ENCODE measurements at places on chromosomes 2 and 18.
A peak's percentile ranks its signal among the peaks of the same experiment; 100 is the strongest.

DNA sequence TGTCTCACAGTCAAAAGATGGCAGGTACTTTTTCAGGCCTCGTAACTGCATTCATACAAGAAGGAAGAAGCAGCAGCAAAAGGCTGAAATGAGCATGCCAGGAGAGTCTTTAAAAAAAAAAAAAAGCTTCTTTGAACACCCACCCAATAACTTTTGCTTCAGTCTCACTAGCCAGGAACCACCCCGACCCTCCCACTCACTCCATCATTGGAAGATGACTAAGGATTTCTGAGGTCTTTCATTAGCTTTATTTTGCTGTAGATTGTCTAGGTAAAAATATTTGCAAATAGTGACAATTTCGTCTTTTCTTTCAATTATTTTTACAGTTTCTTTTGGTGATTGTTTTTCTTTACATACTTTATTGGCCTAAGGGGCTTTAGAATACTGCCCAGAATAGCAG, 37.9 kb downstream of the RBBP8 start:
- H3K27ac ChIP-seq = no peak overlapping the region
- no peaks in the 10 kb centered on the region for H3K4me1 ChIP-seq
- no peak overlapping the region for H3K4me3 ChIP-seq

DNA sequence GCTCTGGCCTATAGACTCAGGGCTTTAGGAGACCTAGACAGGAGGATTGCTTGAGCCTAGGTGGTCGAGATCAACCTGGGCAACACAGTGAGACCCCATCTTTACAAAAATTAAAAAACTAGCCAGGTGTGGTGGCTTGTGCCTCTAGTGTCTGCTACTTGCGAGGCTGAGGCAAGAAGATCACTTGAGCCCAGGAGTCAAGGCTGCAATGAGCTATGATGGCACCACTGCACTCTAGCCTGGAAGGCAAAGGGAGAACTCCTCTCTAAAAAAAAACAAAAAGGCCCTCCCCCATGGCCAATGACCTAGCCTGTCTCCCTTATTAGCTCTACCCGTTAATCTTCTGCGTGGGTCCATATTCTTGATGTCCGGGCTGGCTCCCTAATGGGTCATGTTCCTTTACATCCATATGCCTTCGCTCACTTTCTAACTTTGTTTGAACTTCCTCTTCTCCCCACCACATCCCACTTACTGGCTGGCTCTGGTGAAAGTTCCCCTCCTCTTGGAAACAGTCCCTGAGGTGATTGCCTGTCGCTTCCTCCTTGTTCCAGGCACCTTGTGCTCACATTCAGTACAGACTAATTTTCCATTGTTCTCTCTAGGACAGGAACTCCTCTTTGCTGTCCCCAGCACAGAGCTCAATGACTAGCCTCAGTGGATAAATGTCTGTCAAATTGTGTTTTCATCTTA, 103.0 kb downstream of the AFF3 start:
- H3K27ac ChIP-seq = no peak overlapping the region
- H3K27me3 ChIP-seq = no peaks in the 10 kb centered on the region
- no peaks in the 10 kb centered on the region for H3K4me1 ChIP-seq
- no peak overlapping the region for H3K4me3 ChIP-seq
- no peaks in the 10 kb centered on the region for H3K36me3 ChIP-seq

DNA sequence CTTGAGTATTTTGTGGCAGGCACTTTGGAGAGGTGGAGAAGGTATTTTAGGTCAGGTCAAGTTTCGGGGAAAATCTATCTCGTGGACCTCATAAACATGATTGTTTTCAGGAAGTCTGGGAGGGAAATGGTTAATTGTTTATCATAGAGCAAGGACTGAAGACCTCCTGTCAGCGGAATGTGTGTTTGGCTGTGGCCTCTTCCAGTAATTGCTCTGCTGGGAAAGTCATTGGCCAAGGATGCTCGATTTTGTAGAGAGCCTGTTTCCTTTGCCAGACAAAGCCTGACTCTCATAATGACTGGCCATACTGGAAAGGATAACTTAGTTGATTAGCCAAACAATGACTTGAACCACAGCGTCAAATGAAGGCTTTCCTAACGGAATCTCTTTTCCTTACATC, 30.0 kb downstream of the IL1R2 start:
- peak; percentile 47 for ATAC-seq
- H3K27me3 ChIP-seq = no peaks in the 10 kb centered on the region
- H3K27ac ChIP-seq = no peak overlapping the region

DNA sequence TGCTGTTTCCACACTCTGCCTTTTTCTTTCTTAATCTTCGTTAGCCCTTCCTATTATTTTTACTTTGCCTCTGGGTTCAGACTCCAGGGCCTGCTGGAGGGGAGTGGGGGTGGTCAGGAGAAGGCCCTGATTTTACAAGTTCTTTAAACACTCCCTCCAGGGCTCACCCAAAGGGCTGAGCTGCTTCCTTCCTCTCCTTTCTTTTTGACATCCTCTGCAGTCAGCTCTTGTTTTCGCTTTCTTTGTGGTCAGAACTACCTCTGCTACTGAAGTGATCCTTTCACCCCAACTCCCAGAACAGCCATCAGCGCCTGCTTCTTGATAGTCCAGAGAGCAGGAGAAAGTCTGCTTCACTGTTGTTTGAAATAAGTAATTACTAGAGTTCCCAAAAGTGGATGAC, 925.7 kb downstream of the EPHA4 start:
- no peaks in the 10 kb centered on the region for H3K36me3 ChIP-seq
- H3K4me1 ChIP-seq = no peaks in the 10 kb centered on the region
- ATAC-seq = no peak
- H3K27ac ChIP-seq = no peak overlapping the region
- no peak overlapping the region for H3K4me3 ChIP-seq
- no peaks in the 10 kb centered on the region for H3K27me3 ChIP-seq

DNA sequence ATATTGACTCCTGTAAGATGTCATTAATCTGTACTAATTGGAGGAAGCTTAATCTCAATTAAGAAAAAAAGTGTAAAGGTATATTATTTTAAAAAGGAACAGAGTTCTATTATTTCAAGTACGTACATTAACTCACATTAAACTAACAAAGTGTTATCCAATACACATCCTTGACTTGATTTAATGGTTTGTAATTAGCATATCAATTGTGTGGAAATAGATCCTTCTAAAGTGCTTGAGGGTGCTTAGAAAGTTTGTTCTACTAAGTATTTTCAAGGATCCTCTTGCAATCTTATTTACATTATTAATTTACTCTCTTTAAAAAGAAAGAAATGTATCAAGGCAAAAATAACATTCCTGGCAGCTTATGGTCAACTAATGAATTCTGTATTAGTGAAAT, 720.3 kb downstream of the KCNJ3 start:
- H3K4me1 ChIP-seq = no peaks in the 10 kb centered on the region
- H3K4me3 ChIP-seq = no peak overlapping the region
- no peaks in the 10 kb centered on the region for H3K36me3 ChIP-seq
- no peak for ATAC-seq

GRCh38 chr18:4544142-4544541, 89.0 kb upstream of the DLGAP1 start:
- H3K27ac ChIP-seq = no peak overlapping the region
- H3K4me1 ChIP-seq = no peaks in the 10 kb centered on the region
- no peaks in the 10 kb centered on the region for H3K27me3 ChIP-seq
- no peak for ATAC-seq
- no peaks in the 10 kb centered on the region for H3K36me3 ChIP-seq

- no peak overlapping the region for H3K4me3 ChIP-seq
- no peaks in the 10 kb centered on the region for H3K36me3 ChIP-seq
- ATAC-seq = no peak
- peak overlapping the region; percentile 18 for H3K27ac ChIP-seq
Observed at GRCh38 chr18:67417864-67418523, 98.5 kb downstream of the DSEL start.

DNA sequence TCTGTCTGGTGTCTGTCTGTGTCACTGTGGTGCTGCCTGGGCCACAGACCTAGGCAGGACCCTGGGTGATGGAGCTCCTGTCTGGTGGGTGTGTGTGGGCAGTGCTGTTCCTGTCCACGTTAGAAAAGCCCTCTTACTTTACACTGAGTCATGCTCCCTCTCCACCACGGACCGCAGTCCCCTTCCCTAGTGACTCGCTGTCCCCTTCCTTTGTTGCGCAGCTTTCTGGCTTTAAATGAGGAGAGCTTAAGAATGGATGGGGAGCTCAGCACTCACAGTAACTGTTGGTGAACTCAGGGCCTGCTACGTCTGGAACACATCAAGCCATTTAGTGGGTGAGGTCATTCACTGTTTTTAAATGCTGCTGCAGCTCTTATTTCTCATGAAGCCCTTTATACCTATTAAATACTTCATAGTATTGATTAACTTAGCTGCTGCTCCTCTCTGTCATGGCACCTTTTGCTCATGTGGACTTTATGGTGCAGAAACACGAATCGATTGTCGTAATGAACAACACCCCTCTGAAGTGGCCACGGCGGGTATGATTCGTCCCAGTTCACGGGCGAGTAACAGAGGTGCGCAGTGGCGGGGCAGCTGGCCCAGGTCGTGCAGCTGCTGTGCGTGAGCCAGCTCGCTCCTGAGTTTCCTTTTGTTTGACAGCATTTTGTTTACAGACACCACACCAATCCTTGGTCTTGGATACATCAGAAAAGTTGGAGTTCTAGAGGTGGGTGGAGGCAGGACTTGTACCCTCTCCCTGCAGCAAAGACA, 100.4 kb downstream of the LDLRAD4 start:
- no peaks in the 10 kb centered on the region for H3K27me3 ChIP-seq
- H3K27ac ChIP-seq = peak overlapping the region; percentile 58
- ATAC-seq = peak; percentile 34
- H3K36me3 ChIP-seq = peaks cover 8% of the 10 kb centered on the region
- H3K4me3 ChIP-seq = no peak overlapping the region

GRCh38 chr18:44900627-44901026, 219.9 kb downstream of the SETBP1 start:
- no peak for ATAC-seq
- H3K4me3 ChIP-seq = no peak overlapping the region
- no peaks in the 10 kb centered on the region for H3K27me3 ChIP-seq
- no peak overlapping the region for H3K27ac ChIP-seq

GRCh38 chr2:236712304-236712703, 142.7 kb downstream of the ACKR3 start:
- no peak overlapping the region for H3K4me3 ChIP-seq
- peaks cover 3% of the 10 kb centered on the region for H3K4me1 ChIP-seq
- no peak for ATAC-seq
- peak overlapping the region; percentile 14 for H3K27ac ChIP-seq
- no peaks in the 10 kb centered on the region for H3K36me3 ChIP-seq

GRCh38 chr2:218262631-218263586, 2.1 kb downstream of the GPBAR1 start:
- H3K27ac ChIP-seq = no peak overlapping the region
- H3K27me3 ChIP-seq = no peaks in the 10 kb centered on the region
- H3K4me1 ChIP-seq = no peaks in the 10 kb centered on the region
- H3K36me3 ChIP-seq = no peaks in the 10 kb centered on the region

GRCh38 chr2:174051741-174052583, 86.8 kb upstream of the SP3 start:
- peak; percentile 64 for ATAC-seq
- no peaks in the 10 kb centered on the region for H3K4me1 ChIP-seq
- no peak overlapping the region for H3K4me3 ChIP-seq

DNA sequence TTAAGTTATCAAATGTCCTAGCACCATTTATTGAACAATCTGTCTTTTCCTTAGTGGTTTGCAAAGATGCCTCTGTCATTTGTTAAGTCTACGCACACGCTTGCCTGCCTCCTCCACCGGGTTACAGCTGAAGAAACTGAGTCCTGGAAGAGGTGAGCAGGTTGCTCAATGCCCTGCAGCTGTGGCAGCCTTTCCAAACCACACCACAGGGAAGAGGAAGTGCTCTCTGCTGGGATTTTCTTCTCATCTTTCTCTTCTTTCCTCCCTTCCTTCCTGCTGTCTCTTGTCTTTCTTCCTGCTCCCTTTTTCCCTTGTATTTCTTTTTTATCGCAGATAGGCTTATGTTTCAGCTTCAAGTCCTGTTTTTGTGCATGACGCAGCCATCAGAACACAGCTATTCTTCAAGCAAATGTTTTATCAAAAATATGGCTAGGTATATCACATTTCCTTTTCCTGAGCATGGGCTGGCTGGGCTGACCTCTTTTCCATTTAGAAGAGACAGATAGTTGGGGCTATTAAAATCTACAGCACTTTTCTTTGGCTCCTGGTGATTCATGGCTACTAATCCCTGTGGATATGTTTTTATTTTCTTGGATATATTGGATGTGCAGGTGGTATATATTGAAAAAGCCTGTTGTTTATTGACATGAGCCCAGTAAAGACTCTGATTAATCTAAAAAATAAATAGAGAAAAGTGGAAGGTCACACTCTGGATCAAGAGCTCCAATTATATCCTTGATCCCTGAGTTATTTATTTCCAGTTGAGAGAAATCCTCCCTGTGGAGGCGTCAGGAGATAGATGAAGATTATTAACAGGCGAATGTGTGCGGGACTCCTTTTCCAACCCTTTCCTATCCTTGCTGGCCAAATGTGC, 214.6 kb downstream of the TSN start:
- no peak for ATAC-seq
- no peak overlapping the region for H3K4me3 ChIP-seq
- H3K27me3 ChIP-seq = peaks cover 12% of the 10 kb centered on the region
- H3K36me3 ChIP-seq = no peaks in the 10 kb centered on the region

- peaks cover 16% of the 10 kb centered on the region for H3K4me1 ChIP-seq
- peak; percentile 45 for ATAC-seq
- no peaks in the 10 kb centered on the region for H3K36me3 ChIP-seq
- peak overlapping the region; percentile 5 for H3K27ac ChIP-seq
- no peak overlapping the region for H3K4me3 ChIP-seq
Observed at GRCh38 chr18:493986-494983, 6.2 kb downstream of the COLEC12 start.

- H3K4me3 ChIP-seq = no peak overlapping the region
- no peaks in the 10 kb centered on the region for H3K27me3 ChIP-seq
- no peaks in the 10 kb centered on the region for H3K36me3 ChIP-seq
- H3K4me1 ChIP-seq = no peaks in the 10 kb centered on the region
- H3K27ac ChIP-seq = no peak overlapping the region
- ATAC-seq = no peak
Observed at GRCh38 chr2:126241411-126241810, 414.5 kb upstream of the GYPC start.

DNA sequence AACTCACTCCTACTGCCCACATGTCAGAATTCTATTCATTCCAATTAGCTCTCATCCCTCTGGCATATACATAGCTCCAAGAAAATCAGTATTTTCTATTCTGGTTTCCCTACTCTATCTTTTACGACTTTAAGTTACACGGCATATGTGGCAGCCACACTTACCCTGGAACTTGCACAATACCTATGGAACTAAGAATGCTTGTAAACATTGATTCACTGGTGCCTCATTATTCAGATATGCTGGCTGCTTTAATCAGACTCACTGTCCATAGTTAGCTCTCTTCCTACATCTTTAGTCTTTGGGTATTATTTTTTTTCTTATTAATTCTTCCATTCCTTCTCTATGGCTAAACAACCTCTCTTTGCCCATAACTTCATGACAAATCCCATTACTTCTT, 1519.9 kb upstream of the ACVR2A start:
- no peaks in the 10 kb centered on the region for H3K36me3 ChIP-seq
- no peaks in the 10 kb centered on the region for H3K4me1 ChIP-seq
- H3K27me3 ChIP-seq = no peaks in the 10 kb centered on the region
- no peak overlapping the region for H3K4me3 ChIP-seq
